ENCODE measurements at places on chromosomes 5 and 9.

GRCh38 chr9:85647571-85647970 lies 94.2 kb downstream of the AGTPBP1 start:
- no peak overlapping the region for H3K27ac ChIP-seq
- no peak for DNase-seq
- no peaks in the 10 kb centered on the region for H3K27me3 ChIP-seq
- H3K36me3 ChIP-seq: peaks cover 39% of the 10 kb centered on the region
- no peaks in the 10 kb centered on the region for H3K4me1 ChIP-seq
- no peak overlapping the region for H3K4me3 ChIP-seq

DNA sequence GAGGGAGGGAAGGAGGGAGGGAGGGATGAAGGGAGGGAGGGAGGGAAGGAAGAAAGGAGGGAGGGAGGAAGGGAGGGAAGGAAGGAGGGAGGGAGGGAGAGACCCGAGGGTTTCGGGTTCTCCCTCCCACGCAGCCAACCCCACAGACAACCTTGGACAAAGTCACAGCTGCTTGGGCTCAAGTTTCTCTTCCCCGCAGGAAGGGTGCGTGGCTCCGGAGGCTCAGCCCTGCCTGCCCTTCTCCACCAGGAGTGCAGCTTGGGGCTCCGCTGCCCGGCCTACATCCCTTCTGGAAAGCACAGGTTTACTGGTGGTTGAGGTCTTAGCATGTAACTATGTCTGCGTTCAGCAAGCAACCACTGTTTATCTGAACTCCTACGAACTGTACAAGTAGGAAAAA lies 15.0 kb downstream of the SLC12A7 start:
- peaks cover 85% of the 10 kb centered on the region for H3K4me1 ChIP-seq
- no peak for DNase-seq
- peaks cover 13% of the 10 kb centered on the region for H3K36me3 ChIP-seq
- H3K27ac ChIP-seq: peak overlapping the region; percentile 58

- peaks cover 64% of the 10 kb centered on the region for H3K4me1 ChIP-seq
- peaks cover 16% of the 10 kb centered on the region for H3K36me3 ChIP-seq
- H3K27me3 ChIP-seq: peaks cover 1% of the 10 kb centered on the region
- no peak for DNase-seq
Observed at GRCh38 chr9:18905883-18906629, 127.0 kb downstream of the SAXO1 start.

DNA sequence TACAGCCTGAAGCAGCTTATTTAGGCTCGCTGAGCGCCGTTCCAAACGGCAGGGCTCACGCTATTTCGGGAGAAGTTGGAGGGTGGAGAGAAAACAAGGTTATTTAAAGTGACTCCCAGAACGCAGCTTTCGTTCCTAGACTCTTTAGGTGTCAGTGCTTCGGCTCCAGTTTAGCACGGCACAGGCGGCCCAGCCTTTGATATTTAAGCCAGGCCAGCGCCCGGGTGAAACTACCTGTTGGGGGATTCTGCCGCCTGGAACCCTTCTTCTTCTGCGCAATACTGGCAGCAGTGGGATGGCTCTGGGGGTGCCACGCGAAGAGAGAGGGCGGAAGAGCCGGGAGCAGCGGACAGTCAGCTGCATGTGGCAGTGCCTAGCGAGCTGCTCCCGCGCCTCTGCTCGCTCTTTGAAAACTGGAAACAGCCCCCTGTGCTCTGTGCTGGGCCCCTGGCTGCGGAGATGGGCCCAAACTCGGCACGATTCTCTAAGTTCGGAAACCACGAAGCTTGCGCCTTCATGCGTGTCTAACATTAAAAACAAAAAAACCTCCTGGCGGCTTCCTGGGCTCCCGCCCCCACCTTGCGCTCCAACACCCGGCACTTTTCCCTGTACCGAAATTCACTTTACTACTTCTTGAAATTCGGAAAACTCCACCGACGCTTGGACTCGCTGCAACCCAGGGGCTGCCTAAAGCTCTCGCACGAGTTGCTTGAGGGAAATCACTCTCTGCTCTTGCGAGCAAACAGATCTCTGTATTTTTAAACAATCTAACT lies 34.6 kb upstream of the NFIB start:
- no peaks in the 10 kb centered on the region for H3K36me3 ChIP-seq
- H3K27me3 ChIP-seq: peaks cover 9% of the 10 kb centered on the region
- peaks cover 49% of the 10 kb centered on the region for H3K4me1 ChIP-seq
- no peak overlapping the region for H3K27ac ChIP-seq
- no peak overlapping the region for H3K4me3 ChIP-seq

GRCh38 chr5:103224118-103224893 lies 34.3 kb upstream of the MACIR start:
- H3K27me3 ChIP-seq: peaks cover 3% of the 10 kb centered on the region
- peaks cover 9% of the 10 kb centered on the region for H3K4me1 ChIP-seq
- no peak overlapping the region for H3K27ac ChIP-seq
- peak; percentile 47 for DNase-seq
- peaks cover 6% of the 10 kb centered on the region for H3K36me3 ChIP-seq
- H3K4me3 ChIP-seq: no peak overlapping the region

DNA sequence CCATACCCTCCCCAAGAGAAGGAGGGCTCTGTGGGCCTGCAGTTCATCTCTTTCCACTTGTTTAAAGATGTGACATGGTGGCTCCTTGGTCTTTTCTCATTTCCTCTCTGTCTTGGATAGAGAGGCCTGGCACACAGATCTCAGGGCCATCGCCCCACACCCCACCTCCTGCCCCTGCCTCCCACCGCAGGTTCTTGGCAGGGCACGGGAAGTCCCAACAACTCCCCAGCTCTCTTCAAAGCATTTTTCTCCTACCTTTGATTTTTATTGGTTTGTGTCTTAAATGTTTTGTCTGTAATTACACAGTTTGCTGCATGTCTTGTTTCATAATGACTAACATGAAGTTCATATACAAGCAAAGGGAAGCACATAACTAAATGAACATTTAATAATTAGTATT lies 178.5 kb upstream of the MSX2 start:
- H3K27me3 ChIP-seq: peaks cover 25% of the 10 kb centered on the region
- peaks cover 10% of the 10 kb centered on the region for H3K4me1 ChIP-seq
- no peaks in the 10 kb centered on the region for H3K36me3 ChIP-seq

DNA sequence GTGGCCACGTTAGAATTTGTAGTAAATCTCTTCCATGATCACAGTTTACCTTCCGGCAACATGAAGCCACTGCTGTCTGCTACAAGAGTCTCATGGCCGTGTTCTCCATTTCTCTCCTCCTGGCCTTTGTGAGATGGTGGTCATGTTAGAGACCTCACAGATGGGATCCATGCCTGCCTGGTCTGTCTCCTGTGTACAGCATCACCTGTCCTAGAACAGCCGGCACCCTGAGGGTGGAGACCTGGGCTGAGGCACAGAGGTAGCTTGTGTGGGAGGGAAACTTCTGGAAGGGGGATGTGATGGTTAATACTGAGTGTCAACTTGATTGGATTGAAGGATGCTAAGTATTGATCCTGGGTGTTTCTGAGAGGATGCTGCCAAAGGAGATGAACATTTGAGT lies 3.1 kb upstream of the FCN2 start:
- no peak overlapping the region for H3K27ac ChIP-seq
- no peak overlapping the region for H3K4me3 ChIP-seq
- peaks cover 16% of the 10 kb centered on the region for H3K27me3 ChIP-seq
- DNase-seq: no peak

DNA sequence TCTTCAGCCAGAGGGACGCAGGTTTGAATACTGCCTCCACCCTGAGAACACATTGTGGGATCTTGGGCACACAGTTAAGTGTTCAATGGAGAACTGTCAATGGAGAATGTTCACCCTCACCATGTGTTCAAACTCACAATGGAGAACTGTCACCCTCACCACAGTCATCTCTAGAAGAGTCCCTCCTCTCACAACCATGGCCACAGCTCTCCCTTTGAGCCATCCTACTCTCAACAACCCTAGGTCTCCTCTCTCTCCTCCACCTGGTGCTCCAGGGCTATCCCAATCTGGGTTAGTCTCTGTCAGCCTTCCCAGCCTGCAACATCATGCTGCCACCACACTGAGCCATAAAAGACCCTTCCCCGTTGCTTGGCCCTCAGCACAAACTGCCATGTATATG lies 36.3 kb upstream of the HAND1 start:
- H3K4me3 ChIP-seq: no peak overlapping the region
- H3K4me1 ChIP-seq: peaks cover 12% of the 10 kb centered on the region
- no peaks in the 10 kb centered on the region for H3K36me3 ChIP-seq
- H3K27ac ChIP-seq: no peak overlapping the region

DNA sequence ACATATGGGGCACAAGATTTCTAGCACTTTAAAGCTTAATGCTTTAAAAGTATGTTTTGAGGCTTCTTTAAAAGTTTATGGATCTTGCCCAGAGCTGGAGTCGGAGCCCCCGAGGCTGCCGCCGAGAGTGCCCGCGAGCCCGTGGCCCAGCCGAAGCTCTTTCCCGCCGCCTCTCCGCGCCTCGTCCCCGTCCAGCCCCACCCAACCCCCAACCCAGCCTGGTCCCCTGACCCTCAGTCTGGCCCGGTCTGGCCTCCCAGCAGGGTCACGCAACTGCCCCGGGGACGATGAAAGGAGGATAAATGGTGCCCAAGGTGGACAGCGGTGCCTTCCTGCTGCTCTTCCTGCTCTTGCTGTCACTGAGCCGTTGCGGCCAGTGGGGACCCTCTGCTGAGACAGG lies 1.7 kb downstream of the TSSK1B start:
- H3K4me3 ChIP-seq: no peak overlapping the region
- no peak for DNase-seq
- no peaks in the 10 kb centered on the region for H3K36me3 ChIP-seq
- H3K4me1 ChIP-seq: peaks cover 10% of the 10 kb centered on the region
- H3K27ac ChIP-seq: no peak overlapping the region

GRCh38 chr5:103510851-103511553 lies 51.6 kb downstream of the NUDT12 start:
- no peaks in the 10 kb centered on the region for H3K4me1 ChIP-seq
- H3K36me3 ChIP-seq: no peaks in the 10 kb centered on the region
- no peak for DNase-seq
- no peaks in the 10 kb centered on the region for H3K27me3 ChIP-seq

DNA sequence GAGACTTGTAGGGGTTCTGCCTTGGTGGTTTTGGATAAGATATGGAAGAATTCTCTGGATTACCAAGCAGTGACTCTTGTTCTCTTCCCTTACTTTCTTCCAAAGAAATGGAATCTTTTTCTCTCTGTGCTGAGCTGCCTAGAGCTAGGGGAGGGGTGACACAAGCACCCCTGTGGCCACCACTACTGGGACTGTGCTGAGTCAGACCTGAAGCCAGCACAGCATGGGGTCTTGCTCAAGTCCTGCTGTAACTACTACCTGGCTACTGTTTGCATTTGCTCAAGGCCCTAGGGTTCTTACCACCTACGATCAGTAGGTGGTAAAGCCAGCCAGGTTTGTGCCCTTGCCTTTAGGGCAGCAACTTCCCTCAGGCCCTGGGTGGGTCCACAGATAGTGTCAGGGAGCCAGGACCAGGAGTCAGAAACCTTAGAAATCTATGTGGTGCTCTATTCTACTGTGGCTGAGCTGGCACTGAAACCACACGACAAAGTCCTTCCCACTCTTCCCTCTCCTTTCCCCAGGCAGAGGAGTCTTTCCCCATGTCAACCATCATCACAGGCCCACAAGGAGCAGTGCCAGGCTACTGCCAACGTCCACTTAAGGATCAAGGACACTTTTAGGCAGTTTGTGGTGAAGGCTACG lies 53.8 kb downstream of the SREK1 start:
- no peak overlapping the region for H3K4me3 ChIP-seq
- no peaks in the 10 kb centered on the region for H3K4me1 ChIP-seq
- no peak for DNase-seq
- no peak overlapping the region for H3K27ac ChIP-seq
- H3K36me3 ChIP-seq: no peaks in the 10 kb centered on the region

GRCh38 chr5:68306361-68307014 lies 90.9 kb downstream of the PIK3R1 start:
- H3K4me1 ChIP-seq: peaks cover 31% of the 10 kb centered on the region
- H3K36me3 ChIP-seq: peaks cover 16% of the 10 kb centered on the region
- no peak for DNase-seq
- H3K27ac ChIP-seq: peak overlapping the region; percentile 16

- H3K27ac ChIP-seq: no peak overlapping the region
- H3K27me3 ChIP-seq: peaks cover 3% of the 10 kb centered on the region
- DNase-seq: no peak
- H3K36me3 ChIP-seq: peaks cover 2% of the 10 kb centered on the region
- peaks cover 31% of the 10 kb centered on the region for H3K4me1 ChIP-seq
Observed at GRCh38 chr9:85212887-85213286, 528.9 kb downstream of the AGTPBP1 start.

DNA sequence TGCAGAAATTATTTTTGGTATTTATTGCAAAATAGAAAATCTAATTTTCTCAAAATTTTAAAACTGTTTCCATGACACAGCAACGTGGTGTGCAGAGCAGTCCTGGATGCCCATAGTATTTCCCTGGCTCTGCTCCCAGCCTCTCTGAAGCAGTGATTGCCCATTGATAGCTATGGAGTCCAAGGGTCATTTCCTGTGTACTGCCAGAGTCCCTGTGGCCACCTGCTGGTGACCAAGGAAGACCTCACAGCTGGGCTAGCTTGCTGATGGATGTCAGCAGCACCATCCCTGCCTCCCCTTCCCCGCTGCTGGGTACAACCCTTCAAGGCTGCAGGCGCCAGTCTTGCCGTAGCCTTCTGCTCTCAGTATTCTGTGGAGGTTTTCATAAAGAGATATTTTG lies 184.1 kb downstream of the DIRAS2 start:
- no peaks in the 10 kb centered on the region for H3K27me3 ChIP-seq
- H3K27ac ChIP-seq: no peak overlapping the region
- DNase-seq: no peak
- H3K4me1 ChIP-seq: peaks cover 21% of the 10 kb centered on the region
- peaks cover 4% of the 10 kb centered on the region for H3K36me3 ChIP-seq

DNA sequence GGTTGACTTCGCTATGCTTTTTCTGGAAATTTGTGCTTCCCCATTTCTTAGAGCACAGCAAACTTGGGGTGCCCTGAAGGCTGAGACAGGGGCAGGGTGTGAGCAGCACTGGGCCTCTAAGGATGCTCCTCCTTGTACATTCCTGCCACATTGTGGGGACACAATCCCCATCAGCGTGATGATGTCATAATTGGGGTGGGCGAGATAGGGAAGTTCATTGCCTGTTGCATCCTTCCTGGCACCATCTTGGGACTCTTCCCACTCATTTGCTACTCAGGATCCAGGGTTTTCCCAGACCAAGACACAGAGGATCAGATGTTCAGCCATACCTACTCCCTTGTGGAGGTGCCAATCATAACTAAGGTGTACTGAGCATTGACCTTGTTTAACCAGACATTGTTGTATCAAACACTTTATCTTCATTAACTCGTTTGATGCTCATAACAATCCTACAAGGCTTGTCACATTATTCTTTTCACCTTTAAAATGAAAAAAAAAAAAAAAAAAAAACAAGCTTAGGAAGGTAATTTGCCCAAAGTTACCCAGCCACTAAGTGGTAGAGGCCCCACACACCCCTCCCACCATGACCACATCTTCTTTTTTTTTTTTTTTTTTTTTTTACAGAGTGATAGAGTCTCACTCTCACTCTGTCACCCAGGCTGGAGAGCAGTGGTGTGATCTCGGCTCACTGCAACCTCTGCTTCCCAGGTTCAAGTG lies 87.6 kb downstream of the UGCG start:
- H3K4me3 ChIP-seq: no peak overlapping the region
- no peaks in the 10 kb centered on the region for H3K36me3 ChIP-seq
- H3K27ac ChIP-seq: no peak overlapping the region
- peaks cover 16% of the 10 kb centered on the region for H3K4me1 ChIP-seq
- H3K27me3 ChIP-seq: peaks cover 4% of the 10 kb centered on the region
